CD4-positive, CD25-positive, alpha-beta regulatory T cell (primary cell): ENCODE measurements at places on chromosomes 2 and 18. TPM values are rescaled to one million over a fixed set of nuclear protein-coding genes. Genes with fewer than 3 reads are reported as not detected.

TLX2 gene
- total RNA-seq, result not detected

APCDD1 gene
- not detected for total RNA-seq

DNA sequence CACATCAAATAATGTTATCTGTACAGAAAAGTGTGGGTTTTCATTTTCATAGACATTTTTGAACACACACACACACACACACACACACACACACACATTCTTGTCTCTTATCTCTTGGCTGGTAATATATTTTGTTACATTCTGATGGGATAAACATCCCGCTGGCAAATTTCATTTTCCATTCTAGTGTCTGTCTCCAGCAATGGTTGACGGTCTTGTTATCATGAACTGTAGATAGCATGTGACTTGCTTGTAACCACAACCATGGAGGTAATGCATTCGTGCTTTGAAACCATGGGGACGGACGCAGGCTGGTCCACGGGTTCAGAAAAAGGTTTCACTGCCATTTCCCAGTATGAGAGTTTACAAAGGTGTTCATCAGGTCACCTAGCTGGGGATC, 156.4 kb downstream of the PPP1R1C start:
- H3K27ac ChIP-seq, result no peak overlapping the region
- no peaks in the 10 kb centered on the region for H3K36me3 ChIP-seq
- no peaks in the 10 kb centered on the region for H3K27me3 ChIP-seq
- DNase-seq, result no peak
- H3K4me1 ChIP-seq, result no peaks in the 10 kb centered on the region
- no peak overlapping the region for H3K4me3 ChIP-seq

DNA sequence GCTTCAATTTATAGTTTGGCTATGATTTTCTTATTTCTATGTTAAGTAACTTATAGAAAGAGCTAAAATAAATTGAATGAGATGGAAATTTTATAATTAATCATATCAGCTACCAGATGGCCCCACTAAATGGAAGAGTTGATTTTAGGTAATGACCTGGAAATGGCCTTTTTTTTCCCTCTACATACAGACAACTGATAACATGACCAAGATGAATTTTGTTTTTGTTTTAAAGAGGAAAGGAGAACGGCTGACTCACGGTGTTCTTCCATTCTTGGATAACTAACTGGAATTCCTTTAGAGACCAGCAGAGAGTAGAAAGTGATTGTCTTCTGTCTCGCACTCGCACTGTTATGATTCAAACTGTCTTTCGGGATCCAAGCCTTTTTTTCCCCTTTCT, 91.0 kb downstream of the TMEM185B start:
- no peak for DNase-seq
- no peak overlapping the region for H3K27ac ChIP-seq
- H3K4me3 ChIP-seq, result no peak overlapping the region
- H3K27me3 ChIP-seq, result peaks cover 5% of the 10 kb centered on the region
- H3K36me3 ChIP-seq, result peaks cover 5% of the 10 kb centered on the region
- no peaks in the 10 kb centered on the region for H3K4me1 ChIP-seq

DNA sequence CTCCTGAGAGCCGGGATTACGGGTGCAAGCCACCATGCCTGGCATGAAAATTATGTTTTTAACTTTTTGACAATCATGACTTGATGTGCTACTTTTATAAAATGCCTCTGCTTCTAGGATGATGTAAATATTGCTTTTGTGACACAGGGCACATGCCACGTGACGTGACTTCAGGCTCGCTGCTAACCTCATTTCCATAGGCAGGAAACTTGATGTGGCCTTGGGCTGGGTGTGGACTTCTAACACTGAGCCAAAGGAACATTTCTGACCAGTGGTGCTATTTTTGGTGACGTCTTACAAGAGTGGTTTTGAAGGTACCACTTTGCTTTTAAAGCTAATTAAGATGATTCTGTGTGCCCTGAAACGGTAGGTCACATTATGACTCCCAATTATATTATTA, 34.2 kb upstream of the THOC1 start:
- no peak overlapping the region for H3K27ac ChIP-seq
- no peak overlapping the region for H3K4me3 ChIP-seq
- H3K4me1 ChIP-seq, result no peaks in the 10 kb centered on the region
- no peak for DNase-seq
- no peaks in the 10 kb centered on the region for H3K36me3 ChIP-seq
- peaks cover 3% of the 10 kb centered on the region for H3K27me3 ChIP-seq

DNA sequence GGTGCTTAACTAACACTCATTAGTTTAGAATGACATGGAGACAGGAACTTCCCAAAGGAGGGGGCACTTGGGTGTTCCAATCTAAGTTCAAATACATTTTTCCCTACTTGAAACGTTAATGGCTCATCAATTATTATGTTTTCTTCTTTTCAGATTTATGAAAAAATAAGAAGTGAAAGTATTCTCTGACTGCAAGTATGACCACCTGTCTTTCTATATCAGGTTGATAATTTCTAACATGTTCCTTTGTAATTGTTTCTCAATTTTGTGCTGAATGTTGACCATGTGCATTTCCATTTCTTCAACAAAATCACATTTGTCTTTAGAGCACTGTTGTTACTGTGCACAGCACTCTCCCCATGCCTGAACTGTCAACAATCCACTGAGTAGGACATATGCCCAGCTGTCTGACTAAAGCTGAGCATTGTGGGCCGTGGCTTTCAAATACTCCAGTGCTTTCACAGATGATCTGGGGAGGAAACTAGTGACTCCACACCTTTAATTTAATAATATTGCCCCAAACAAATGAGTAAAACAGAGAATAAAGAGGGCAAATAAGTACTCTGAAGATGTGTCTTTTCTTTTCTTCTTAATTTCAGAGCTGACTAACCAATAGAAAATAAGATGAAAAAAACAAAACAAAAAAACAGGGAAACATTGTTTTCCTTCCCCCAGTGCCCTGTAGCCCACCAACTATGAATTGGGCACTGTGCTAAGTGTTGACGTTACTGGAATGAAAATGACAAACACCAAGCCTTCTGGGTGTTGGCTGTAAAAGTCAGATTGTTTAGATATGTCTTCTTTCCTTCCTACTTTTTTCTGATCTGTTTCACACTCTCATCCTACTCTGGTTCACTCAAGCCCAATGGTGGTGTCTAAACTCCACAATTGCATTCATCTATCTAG, 16.0 kb downstream of the LANCL1 start:
- DNase-seq, result no peak
- no peaks in the 10 kb centered on the region for H3K4me1 ChIP-seq
- no peak overlapping the region for H3K27ac ChIP-seq
- H3K36me3 ChIP-seq, result peaks cover 67% of the 10 kb centered on the region
- no peak overlapping the region for H3K4me3 ChIP-seq
- H3K27me3 ChIP-seq, result no peaks in the 10 kb centered on the region
